Hematopoietic multipotent progenitor cell treated with erythropoietin and hydrocortisone succinate and interleukin-3 and kit ligand, for 6 days (in vitro differentiated cells): ENCODE measurements at places on chromosomes 4 and X.

DNA sequence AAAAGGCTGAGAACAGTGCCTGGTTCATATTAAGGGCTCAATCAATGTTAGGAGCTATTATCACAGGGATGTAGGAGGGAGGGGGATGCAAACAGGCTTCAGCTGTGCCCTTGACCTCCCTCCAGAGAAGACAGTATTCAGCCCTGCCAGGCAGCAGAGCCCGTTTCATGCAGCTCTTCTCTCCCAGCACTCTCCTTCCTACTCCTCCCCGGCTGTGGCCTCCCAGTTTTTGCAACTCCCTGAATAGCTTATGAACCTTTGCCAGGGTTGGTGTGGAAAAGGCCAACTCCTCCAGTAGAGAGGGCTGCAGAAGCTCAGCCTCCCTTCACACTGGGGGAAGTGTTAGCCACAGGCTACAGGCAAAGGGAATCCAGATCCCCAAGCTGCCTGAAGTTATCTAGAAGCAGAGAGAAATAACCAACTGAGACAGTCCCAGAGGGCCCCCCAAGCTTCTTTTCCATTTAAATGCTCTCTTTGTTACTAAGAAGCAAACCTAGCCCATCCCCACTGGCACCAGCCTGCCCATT, 31.7 kb upstream of the APLN start:
- no peak for DNase-seq

DNA sequence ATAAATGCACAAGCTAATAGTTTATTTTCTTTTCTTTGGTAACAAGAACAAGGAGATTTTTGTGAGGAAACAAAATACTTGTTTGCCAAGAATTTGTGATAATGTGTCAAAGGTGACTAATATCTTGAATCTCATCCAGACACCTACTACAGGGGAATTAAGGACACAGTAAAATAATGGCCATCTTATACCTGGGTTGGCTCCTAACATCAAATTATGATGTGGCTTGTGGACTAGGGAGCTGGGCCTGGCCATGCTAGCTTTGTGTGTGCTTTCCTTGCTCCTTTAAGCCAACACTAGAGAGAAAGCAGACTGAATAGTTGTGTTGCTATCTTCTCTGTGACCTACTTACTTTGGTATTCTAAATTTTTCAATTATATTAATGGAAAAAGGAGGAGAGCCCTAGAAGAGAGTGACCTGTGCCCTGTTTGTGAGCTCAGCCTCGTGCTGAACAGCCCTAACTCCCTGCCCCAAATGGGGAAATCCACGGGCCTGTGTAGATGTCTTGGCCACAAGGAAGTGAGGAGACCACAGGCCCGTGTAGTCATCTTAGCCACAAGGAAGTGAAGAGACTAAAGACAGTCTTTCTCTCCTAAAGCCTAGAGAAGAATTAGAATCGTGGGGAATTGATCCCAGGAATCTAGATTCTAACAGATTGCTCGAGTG, 23.3 kb downstream of the ARHGAP24 start:
- DNase-seq: peak; percentile 42

DNA sequence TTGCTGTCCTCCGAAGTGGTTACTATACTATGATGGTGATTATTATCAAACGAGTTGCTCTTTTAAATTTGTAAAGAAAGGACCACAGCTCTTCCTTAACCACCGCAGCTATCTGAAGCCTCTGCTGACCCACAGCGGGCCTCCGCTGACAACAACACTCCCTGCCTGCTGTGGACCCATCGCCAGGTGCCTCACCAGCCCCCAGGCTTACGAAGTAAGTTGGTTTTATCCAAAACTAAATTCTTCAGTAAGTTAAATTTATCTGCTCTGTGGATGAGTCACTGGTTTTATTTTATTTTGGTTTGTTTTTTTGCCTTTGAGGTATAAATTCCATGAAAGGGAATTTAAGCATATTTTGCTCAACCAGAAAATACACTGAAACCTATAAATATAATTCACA, 54.7 kb downstream of the SLC9A6 start:
- no peak for DNase-seq

GRCh38 chr4:28600958-28601357, 1740.3 kb downstream of the STIM2 start:
- DNase-seq: no peak

DNA sequence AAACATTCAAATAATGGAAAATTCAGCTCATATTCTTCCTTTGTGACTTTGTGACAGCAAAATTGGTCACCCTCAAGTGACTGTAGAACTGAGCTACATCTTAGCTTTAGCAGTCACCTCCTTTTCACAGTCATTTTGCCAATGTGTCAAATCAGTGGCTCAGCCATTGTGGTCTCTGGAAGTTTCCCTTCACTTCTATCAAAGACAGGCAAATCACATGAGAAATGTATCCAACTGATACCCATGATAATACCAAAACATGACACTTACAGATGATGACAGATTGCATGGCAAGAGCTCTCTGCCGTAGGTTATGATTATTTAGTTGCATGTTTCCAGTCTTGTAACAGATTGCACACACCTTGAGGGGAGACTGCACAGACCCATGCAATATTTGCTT, 549.8 kb upstream of the MAGEB2 start:
- DNase-seq: no peak

DNA sequence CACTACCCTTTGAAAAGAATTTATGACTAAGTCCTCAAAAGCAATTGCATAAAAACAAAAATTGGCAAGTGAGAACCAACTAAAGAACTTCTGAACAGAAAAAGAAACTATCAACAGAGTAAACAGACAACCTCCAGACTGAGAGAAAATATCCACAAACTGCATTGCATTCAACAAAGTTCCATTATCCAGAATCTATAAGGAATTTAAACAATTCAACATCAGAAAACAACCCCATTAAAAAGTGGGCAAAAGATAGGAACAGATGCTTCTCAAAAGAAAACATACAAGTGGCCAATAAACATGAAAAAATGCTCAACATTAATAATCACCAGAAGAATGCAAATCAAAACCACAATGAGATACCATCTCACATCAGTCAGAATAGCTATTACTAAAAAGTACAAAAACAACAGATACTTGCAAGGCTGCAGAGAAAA, 130.2 kb downstream of the GASK1B start:
- no peak for DNase-seq

- no peak for DNase-seq
Measured at GRCh38 chr4:156665780-156666366, 305.7 kb downstream of the PDGFC start.

- no peak for DNase-seq
Measured at GRCh38 chrX:46703980-46704379, 54.9 kb downstream of the SLC9A7 start.

GRCh38 chr4:55948726-55949481, at the start of gene CEP135:
Gene CEP135, plus strand, starts transcription at chr4:55948945. Its CDS starts 3,186 bp downstream, at chr4:55952131.
- DNase-seq: peak; percentile 96

- peak; percentile 17 for DNase-seq
Measured at GRCh38 chrX:40392599-40392998, 188.2 kb upstream of the ATP6AP2 start.

- peak; percentile 20 for DNase-seq
Measured at GRCh38 chr4:27057662-27058061, 197.0 kb downstream of the STIM2 start.

- peak; percentile 57 for DNase-seq
Measured at GRCh38 chrX:41759817-41760216, 35.8 kb downstream of the GPR82 start.

DNA sequence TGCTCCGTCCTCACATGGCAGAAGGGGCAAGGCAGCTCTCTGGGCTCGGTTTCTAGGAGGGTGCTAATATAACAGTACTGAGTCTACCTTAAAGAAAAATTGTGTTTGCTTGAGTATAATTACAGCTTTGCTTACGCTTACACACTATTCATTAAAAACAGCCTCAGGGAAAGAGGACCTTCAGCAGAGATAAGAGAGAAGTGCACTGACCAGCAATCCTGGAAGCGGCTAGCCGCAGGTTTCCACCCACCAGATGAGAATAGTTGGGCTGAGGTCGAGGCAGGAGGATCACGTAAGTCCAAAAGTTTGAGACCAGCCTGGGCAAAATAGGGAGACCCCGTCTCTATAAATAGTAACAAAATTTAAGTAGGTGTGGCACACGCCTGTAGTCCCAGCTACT, 15.2 kb upstream of the MRFAP1 start:
- no peak for DNase-seq

GRCh38 chrX:68254738-68255645, 178.3 kb downstream of the OPHN1 start:
- DNase-seq: no peak

GRCh38 chrX:24167719-24168472, 18.4 kb downstream of the ZFX start:
- peak; percentile 34 for DNase-seq

GRCh38 chrX:12153317-12153716, 15.0 kb downstream of the FRMPD4 start:
- no peak for DNase-seq

- no peak for DNase-seq
Measured at GRCh38 chrX:52352551-52352950, 16.3 kb upstream of the XAGE2 start.

DNA sequence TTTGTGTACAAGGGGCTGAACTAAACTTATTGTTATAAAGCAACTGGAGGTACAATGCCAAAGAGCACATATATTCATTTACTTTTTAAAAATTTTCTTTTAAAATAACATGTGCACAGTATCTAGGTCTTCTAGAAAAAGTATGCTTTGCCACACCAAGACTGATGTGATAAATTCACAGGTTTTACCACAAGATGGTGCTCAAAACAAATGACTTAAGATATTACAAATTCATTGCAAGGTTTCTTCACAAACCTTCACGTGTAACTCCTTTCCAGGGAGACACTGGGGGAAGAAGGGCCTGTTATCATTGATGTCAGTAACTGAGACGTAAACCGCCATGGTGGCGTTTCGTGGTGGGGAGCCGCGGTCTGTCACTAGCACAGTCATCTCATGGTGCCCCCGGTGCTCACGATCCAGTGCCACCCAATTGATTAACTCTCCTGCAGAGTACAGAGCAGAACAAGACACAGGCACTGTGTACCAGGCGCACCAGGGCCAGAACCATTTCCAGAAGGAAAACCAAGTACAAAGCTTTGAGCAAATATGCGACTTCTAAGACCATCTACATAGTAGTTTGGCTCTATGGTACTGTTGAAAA, 162.2 kb downstream of the DCHS2 start:
- peak; percentile 42 for DNase-seq

- no peak for DNase-seq
Measured at GRCh38 chr4:26132858-26133257, 188.0 kb upstream of the RBPJ start.

- DNase-seq: no peak
Measured at GRCh38 chr4:99628040-99628439, 29.6 kb downstream of the C4orf54 start.
